Stomach (tissue), 19 donors: ENCODE measurements at places on chromosomes 7 and 10.

DNA sequence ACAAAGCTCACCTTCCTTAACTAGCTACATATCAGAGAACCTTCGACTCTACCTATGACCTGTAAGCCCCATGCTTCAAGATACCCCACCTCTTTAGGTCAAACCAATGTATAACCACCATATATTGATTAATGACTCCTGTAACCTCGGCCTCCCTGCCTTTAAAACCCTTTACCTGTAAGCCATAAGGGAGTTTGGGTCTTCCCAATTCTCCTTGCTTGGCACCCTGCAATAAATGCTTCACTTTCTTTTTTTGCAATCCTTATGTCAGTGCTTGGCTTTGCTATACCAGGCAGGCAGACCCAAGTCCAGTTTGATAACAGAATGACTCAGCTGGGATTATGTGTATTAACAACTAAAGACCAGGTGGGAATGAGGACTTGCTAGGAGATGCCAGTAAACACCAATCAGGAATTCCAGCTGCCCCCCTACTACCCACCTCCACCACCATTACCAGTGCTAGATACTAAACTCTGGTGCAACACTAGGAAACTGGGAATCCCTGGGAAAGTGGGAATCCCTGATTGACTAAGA lies 22.0 kb upstream of the SLC35G1 start:
- DNase-seq = peak; percentile 36

DNA sequence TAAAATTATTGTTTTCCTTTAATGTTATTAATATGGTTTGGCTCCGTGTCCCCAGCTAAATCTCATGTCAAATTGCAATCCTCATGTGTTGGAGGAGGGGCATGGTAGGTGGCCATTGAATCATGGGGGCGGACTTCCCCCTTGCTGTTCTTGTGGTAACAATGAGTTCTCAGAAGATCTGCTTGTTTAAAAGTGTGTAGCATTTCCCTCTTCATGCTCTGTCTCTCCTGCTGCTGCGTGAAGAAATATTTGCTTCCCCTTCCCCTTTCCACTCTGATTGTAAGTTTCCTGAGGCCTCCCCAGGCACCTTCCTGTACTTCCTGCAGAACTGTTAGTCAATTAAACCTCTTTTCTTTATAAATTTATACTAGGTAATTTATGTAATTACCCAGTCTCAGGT lies 27.5 kb downstream of the VIM start:
- DNase-seq = no peak

- DNase-seq = no peak
Observed at GRCh38 chr7:95694334-95694733, 78.0 kb upstream of the DYNC1I1 start.

DNA sequence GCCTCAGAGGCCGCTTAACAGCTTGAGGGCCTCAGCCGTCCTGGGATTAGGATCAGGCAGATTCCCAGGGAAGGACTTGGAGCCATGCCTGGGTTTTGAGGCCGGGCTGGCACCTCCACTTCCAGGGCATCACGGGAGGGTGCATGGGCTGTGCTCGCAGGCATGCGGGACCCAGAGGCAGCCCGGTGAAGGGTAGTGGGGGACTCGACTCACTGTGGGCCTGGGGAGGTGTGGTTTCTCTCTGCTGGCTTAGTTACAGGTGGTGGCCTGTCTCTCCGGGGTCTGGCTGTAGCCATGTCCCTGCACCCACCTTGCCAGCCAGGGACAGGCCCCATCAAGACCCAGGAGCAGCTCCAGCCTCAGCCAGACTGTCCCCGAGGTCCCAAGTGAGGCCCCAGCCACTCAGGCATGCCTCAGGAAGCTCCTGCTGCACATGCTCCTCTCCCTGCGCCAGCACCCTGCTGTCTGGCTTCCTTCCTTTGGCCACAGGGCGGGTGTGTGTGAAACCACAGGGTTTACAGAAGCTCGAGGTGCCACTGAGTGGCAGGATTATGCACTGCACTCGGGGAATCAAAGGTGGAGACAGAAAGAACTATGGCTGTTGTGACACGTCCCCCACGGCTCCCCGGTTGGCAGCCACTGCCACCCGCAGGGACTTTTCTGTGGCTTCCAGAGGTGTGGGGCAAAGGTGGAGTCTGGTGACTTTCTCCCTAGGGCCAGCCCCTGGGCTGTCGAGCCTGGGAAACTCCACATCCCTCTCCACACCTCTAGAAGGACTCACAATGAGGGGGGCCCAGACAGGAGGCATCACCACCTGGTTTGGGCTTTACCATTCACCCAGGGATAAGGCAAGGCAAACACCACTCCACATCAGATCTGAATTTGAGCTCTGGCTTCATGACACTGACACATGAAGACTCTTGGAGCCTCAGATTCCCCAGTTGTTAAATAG lies 19.7 kb downstream of the GOLGA7B start:
- DNase-seq = peak; percentile 87

- DNase-seq = peak; percentile 20
Observed at GRCh38 chr7:157457355-157458253, 120.8 kb downstream of the DNAJB6 start.

DNA sequence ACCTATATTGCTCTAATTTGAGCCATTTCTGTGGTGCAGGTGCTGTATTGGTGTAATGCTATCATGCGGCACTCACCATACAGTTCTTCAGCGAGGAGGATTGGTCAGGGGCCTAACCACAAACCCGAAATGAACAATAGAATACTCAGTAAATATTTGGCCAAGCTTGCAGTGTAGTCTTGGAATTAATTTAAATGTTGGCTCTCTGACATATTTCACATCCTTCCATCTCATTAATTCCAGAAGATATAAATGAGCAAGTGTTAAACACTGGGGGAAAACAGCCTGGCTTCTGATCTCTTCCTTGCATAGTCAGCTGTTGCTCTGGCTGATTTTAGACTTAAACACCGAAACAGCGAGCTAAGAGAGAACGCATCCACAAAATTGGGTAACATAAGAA lies 663.1 kb upstream of the GHITM start:
- no peak for DNase-seq

DNA sequence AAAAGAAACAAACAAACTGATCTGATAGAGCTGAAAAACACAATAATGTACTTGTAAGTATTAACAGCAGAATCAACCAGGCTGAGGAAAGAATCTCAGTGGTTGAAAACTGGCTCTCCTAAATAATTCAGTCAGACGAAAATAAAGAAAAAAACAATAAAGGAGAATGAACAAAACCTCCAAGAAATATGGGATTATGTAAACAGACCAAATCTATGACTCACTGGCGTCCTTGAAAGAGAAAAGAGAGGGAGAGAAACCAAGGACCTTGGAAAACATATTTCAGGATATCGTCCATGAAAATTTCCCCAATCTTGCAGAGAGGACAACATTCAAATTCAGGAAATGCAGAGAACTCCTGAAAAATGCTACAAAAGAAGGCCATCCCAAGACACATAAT lies 62.9 kb downstream of the FBXL13 start:
- DNase-seq = no peak

DNA sequence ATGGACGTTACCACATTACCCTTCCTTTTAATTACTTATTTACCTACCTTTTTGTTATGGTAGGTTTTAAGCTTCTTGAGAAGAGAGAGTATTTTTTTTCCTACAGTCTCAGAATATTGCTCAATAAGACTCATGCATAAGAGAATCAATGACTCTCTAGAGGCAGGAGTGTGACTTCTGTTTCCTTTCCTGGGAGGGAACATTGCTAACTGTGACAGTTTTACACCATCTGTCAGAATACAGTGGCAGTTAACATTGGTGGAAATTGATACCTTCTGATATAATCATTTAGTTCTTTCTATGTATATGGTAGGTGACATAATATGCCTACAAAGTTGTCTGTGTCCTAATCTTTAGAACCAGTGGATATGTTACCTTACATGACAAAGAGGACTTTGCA lies 348.7 kb upstream of the POT1 start:
- DNase-seq = no peak

- DNase-seq = no peak
Observed at GRCh38 chr10:125599194-125599593, 83.8 kb downstream of the TEX36 start.

DNA sequence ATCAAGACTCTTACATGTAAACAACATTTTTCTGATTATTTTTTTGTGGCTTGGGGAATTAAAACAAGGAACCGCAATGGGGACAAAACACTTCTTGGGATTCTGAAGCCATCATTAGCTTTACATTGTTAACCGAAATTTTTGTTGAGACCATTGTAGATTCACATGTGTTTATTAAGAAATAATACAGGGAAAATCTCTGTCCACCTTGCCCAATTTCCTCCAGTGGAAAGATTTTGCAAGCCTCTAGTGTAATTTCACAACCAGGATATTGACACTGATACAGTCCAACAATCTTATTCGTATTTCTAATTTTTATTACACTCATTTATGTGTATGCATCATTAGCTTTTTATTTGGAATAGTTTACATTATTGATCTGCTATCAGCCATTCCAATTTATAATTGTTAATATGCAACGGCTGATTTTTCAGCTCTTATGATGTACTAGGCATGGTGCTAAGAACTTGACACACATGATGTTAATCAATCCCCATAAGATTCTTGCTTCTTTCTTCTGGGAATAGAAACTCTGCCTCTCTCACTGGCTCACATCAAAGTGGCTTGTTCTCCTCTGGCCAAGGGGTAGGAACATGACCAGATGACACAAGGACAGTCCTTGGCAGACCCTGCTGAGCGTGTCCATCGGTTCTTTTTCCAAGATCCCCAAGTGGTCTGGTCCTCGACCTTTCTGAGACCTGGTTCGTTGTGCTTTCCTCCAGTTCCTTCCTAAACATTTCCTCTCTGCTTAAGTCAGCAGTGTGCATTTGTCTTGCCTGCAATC lies 137.6 kb downstream of the ADAM12 start:
- no peak for DNase-seq

DNA sequence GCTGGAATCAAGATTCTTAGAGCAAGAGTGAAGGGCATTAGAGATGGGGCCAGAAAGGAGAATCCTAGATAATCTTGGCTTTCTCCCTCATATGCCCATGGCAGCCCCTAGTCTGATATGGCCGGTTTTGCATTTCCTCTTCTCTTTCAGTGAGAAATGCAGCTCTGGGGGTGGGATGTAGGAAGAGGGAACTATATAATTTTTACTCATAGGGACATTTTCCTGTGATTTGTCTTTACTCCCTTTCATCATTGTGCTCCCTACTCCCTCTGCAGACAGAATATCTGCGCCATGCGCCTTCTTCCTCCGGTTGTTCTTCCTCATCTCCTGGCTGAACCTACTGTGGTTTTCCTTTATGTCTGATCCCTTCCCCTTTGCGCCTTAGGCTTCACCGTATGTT lies 16.8 kb upstream of the CHCHD1 start:
- DNase-seq = no peak

DNA sequence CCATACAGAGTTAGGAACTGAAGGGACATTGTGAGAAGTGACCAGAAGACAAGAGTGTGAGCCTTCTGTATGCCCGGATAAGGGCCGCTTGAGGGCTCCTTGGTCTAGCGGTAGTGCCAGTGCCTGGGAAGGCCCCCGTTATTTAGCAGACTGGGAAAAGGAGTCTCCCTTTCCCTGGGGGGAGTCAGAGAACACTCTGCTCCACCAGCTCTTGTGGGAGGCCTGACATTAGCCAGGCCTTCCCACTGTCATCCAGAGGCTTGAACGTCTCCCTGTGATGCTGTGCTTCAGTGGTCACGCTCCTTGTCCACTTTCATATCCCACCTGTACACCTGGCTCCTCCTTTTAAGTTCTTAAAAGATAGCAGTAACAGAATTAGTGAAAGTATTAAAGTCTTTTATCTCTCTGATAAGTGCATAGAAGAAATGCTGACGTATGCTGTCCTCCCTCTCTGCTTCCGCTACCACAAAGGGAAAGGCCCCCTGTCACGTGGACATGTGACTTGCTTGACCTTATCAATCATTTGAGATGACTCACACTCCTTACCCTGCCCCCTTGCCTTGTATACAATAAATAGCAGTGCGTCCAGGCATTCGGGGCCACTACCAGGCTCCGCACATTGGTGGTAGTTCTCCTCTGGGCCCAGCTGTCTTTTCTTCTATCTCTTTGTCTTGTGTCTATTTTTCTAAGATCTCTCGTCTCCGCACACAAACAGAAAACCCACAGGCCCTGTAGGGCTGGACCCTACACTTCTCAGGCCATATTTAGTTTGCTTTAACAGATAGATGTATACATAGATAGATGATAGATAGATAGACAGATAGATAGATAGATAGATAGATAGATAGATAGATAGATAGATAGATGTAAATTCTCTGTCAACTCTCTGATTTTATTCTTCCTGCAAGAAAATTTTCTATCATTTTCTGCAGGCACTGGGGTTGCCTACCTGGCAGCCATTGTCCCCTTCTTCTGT lies 131.5 kb upstream of the JCAD start:
- peak; percentile 44 for DNase-seq

DNA sequence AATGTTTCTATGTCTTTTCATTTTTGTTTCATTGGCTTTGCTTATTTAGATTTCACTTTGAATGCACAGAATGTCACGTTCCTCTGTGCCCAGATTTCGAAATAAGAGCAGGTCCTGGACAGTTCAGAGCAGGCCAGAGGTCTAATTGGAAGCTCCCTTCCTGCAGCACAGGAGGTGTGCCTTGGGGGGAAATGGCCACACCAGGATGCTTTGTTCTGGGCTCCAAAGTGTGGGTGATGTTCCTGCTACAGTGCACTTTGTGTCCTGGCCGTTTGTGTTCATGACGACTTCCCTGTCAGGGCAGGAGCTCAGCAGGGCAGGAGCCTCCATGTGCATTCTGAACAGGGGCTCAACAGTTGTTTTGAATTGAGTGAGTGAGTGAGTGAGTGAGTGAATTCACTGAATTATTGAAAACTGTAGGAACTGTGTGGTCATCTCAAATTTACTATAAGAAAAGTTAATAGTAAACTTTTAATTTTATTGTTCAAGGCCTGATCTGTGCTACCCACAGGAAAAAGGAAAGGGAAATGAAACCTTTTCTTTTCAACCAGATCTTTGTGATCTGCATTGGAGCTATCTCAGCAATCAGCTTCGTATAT lies 109.5 kb upstream of the GJD4 start:
- no peak for DNase-seq

GRCh38 chr10:96764425-96765060 lies 44.2 kb upstream of the PIK3AP1 start:
- DNase-seq = no peak

- no peak for DNase-seq
Observed at GRCh38 chr10:47145290-47145934, 154.6 kb upstream of the GDF10 start.
